ENCODE measurements at places on chromosomes 12 and 14. TPM values are rescaled to one million over a fixed set of nuclear protein-coding genes. Genes with fewer than 3 reads are reported as not detected.

Gene ARL1
- 84.9 TPM for total RNA-seq

DNA sequence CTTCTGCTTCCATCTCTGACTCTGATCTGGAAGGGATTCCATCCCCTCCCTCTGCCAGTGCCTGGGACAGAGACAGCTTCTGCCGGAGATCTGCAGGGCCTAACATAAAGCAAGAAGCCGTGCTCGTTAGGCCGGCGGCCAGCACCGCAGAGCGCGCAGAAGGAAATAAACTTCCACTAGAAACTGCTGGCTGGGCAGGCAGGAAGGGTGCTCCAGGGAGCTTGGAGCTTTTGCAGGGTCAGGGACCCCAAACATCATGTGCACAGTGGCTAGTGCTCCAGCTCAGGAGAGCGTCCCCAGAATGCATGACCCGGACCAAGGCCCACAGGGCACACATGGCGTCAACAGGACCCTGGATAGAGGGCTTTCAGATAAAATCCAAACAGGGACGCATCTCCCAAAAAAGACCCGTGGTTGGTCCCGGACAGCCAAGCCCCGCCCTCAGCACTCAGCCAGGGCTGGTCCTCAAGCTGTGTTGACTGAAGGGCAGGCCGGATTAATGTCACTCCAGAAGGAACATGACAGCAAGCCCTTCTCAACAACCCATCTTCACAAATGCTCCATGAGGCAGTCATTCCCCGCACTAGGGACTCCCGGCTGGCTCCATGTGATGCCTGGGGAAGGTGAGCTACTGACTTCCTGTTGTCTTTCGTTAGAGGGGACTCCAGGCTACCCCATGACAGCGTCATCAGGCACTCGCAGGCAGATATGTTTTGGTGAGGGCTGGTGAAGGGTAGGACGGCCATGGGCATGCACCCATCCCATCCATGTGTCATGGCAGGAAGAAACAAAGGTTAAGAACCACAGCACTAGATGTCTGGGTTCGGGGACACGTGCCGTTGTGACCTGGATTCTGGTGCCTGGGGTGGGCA, 121.5 kb downstream of the CALM1 start:
- DNase-seq = no peak

DNA sequence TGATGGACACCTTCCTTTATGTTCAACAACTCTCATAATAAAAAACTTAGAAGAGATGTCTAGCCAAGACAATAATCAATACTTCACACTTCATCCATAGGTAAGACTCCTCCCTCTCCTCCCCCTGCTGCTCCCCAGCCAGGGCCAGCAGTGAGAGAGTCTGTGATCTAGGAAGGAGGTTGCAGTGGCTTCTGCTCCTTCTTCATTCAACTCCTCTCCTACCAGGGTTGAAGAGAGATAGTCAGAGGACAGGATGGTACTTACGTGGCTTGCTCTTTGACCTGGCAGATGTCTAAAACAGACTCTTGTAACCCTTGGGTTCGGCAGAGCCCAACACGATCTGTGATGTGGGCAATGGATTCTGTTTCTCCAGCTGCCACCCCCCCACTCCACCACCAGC, 31.0 kb downstream of the DHRS2 start:
- no peak for DNase-seq

- no peak for DNase-seq
Observed at GRCh38 chr14:100111931-100112704, 46.9 kb downstream of the EVL start.

Gene ADAM21
- total RNA-seq = 0.30 TPM

DNA sequence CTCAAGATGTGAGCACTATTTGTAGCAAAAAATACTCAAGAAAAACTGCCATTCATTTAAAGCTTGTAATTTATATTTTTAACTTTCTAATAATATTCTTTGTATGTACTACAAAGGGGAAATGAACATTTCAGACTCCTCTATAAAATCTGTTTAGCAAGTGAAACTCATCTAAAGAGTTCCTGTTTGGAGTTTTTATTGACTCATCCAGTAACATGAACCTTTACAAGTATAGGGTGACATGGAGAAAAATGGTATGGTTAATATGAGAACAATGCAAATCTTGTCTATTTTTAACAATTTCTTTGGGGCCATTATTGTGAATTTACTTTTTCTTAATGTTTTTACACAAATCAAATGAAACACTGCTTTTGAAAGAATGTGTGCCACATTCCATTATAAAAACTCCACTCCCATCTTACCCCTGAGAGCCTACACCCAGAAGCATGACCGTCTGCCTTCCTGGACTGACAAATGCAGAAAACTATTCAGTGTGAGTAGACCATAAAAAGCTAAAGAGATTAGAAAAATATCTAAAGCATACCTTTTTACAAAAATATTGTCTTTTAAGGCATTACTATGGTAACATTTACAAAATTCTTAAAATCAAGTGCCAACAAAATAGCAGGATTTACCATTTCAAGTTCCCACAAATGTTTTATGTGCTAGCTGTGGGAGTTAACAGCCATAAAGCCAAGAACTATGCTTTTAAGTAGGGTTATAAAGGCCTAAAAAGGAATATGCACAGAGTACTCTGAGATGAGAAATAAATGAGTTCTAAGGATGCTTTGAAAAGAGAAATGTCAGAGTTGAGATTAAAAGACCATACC, 144.0 kb downstream of the ADAMTS20 start:
- DNase-seq = no peak

Data from heart right ventricle (tissue), 16 donors.